ENCODE measurements at places on chromosomes 1 and 21.

GRCh38 chr1:178126261-178126660 is 32.4 kb downstream of the RASAL2 start:
- DNase-seq: no peak

DNA sequence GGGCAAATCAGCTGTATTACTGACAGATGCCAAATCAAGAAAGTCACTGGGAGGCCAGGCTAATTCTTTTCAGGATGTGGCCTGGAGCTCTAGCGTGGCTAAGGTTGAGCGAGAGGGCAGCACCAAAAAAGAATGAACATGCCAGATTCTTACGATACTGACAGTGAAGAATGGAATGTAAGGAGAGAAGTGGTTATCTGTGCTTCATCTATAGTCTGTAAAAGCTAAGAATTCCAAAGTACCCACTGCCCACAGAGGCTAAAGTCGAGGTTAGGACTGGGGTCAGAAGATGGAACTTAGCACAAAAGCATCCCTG is 32.7 kb downstream of the TFAP2E start:
- DNase-seq: no peak

- DNase-seq: no peak
Observed at GRCh38 chr21:9756677-9757076, 764.7 kb upstream of the TPTE start.

DNA sequence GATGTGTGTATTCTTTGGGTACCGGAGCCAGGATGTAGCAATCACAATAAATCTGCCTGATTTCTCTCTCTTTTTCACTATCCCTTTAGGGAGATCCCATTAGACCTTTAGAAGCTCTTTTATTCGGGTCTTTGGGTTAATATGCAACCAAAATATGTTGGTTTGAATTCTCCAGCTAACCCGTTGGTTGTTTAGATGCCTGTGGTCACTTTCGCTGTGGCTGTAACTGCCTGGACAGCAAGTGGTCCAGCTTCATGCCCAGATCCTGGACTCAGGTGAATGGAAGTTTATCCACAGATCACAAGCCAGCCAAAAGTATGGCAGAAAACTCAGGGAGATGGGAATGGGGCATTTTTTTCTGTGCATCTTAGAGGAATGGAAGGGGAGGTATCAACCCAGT is 12.3 kb downstream of the KAZN start:
- no peak for DNase-seq

DNA sequence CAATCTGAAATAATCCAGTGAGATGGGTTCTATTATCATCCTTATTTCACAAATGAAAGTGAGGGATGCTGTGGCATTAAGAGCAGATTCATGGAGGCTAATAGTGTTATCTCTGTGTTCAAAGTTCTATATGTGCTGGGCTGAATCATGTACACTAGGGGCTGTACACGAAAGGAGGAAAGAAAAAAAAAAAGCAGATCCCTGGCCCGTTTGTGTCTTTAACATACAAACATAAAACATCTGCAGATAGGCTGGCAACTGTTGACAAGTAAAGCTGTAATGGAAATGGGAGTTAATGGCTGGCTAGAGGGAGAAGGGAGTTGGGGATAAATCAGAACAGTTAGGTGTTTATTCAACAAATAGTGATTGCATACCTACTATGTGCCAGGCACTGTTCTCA is 3.1 kb downstream of the WNT2B start:
- DNase-seq: no peak

GRCh38 chr1:4127592-4128140 is 227.6 kb upstream of the C1orf174 start:
- DNase-seq: no peak

DNA sequence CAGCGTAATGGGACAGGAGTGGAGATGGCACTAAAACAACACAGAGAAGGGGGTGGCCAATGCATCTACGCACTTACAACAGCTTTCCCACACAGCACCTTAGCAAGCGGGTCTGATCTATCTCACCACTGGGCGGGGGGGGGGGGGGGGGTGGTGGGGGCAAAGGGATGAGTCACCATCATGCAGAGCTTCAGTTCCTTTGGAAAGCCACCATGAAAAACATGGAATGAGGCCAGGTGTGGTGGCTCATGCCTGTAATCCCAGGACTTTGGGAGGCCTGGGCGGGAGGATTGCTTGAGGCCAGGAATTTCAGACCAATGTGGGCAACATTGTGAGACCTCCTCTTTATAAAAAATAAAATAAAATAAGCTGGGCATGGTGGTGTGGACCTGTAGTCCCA is 47.2 kb downstream of the KLHDC7A start:
- DNase-seq: no peak

DNA sequence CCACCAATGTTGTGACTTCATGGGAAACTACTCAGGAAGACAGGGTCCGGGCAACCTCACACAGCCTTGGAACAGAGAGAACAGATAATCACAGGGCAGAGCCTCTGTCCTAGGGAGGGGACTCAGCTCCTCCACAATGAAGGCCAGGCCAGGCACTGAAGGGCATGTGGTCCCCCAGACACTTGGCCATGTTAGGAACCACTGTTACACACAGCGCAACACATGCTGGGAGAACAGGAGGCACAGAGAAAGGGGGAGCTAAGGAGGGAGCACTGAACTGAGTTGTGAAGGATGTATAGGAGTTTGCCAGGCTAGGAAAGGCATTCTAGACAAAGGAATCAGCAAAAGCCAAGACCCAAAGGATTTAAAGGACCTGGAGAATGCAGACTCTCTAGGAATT is 127.6 kb downstream of the DMRTB1 start:
- DNase-seq: no peak

- DNase-seq: no peak
Observed at GRCh38 chr1:229479660-229480399, 28.3 kb downstream of the NUP133 start.

GRCh38 chr1:154453574-154454352 is 48.3 kb upstream of the TDRD10 start:
- DNase-seq: no peak

GRCh38 chr21:43278766-43279577 is 110.2 kb downstream of the CRYAA start:
- DNase-seq: no peak

GRCh38 chr1:234954613-234955012 is 174.0 kb downstream of the TOMM20 start:
- DNase-seq: no peak

GRCh38 chr1:71157151-71157550 is 76.3 kb upstream of the ZRANB2 start:
- no peak for DNase-seq

GRCh38 chr1:104592926-104593325 is 843.2 kb downstream of the AMY1C start:
- no peak for DNase-seq

GRCh38 chr21:23522751-23523150 is 2084.5 kb downstream of the MRPL39 start:
- DNase-seq: no peak

- DNase-seq: no peak
Observed at GRCh38 chr1:46171351-46171750, 3.5 kb upstream of the TSPAN1 start.

DNA sequence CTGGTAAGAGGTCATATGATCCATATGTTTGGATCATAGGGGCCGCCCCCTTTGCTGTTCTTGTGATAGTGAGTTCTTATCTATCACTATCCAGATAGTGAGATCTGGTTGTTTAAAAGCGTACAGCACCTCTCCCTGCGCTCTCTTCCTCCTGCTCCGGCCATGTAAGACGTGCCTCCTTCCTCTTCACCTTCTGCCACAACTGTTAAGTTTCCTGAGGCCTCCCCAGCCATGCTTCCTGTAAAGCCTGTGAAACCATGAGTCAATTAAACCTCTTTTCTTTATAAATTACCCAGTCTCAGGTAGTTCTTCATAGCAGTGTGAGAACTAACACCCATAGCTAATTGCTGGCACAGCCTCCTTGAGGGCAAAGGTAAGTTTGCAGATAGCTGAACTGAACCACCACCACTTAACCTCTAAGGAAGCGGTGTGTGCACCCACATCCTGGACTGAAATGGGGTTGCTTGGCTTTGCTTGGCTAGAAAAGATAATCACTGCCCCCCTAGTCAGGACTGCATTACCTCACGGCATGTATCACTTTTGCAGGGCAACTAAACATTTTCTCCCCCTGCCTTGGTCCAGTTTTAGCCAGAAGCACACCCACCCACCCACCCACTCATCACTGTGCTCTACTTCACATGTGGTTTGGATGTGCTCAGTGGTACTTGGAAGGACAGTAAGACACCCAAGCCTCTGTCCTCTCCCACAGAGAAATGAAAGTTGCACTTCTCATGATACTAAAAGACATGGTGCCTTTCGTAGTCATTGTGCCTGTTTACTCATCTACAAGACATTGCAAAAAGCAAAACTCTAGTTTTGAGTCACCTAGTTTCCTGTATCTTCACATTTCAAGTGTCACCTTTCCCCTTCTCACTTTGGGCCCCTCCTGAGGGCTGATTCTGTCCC is 23.1 kb upstream of the PTAFR start:
- peak; percentile 19 for DNase-seq

DNA sequence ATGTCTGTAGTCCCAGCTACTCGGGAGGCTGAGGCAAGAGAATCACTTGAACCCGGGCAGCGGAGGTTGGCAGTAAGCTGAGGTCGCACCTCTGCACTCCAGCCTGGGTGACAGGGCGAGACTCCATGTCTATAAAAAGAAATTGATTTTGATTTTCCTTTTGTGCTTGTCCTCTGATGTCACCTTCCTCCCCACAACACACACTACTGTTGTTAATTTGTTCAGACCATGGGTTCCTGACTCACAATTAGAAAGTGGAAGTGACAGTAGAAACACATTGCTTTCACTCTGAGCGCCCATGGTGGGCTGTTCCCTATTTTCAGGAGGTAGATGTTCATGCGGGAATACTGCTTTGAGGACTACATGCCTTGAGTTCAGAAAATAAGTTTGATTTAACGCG is 165.5 kb upstream of the KCNJ6 start:
- DNase-seq: no peak

DNA sequence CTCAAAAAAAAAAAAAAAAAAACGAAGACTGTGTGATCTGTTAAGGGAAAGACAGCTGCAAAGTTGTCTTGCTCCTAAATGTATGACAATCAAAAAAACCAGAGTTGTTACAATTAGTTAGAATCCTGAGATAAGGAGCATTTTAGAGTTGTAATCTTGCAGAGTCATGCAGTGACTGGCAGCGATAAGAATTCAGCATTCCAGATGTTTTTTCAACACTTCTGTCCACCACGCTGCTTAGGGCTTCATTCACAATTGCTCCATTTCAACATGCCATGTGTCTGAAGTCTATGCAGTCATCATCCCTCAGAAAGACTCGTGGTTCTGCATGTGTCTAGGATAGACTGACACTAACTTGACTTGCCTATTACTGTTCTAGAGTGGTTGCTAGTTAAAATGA is 102.4 kb upstream of the BACE2 start:
- DNase-seq: no peak

GRCh38 chr1:59976194-59977074 is 49.9 kb upstream of the CYP2J2 start:
- no peak for DNase-seq

DNA sequence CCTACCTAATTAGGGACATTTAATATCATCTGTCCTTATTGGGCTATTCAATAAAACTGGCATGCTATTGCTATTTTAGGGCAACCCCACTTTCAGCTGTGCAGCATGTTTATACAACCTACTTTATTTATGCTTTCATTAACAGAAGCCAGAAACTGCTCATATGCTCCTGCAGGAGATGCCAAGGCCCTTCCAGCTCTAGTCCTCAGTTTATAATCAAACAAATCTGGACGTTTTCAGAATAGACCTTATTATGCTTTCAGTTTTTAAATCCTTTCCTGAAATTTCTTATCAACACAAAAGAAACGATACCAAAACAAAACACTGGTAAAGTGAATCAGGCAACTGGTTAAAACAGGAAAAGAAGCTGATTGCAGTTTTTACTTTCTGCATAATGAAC is 53.2 kb downstream of the PTGS2 start:
- DNase-seq: no peak

GRCh38 chr1:230979389-230979716 is 459 bp downstream of the ARV1 start:
- DNase-seq: no peak

- no peak for DNase-seq
Observed at GRCh38 chr1:184820218-184820750, 65.6 kb upstream of the EDEM3 start.

DNA sequence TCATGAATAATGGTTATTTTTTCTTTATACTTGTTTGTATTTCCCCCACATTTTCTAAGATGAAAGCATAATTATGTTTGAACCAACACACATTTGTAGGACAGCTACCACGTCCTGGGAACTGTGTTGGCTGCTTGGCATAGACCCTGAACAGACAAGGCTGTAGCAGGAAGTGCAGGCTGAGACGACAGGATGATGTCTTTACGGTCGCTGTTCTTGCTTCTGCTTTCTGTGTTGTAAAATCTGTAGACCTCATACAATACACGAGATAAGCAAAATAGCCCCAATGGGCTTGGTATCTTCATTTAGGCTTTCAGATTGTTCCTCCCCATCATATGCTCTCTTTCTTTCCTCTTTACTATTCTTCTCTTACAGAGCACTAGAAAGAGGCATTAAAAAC is 23.3 kb upstream of the OTUD3 start:
- DNase-seq: no peak

- DNase-seq: no peak
Observed at GRCh38 chr1:185681034-185681633, 53.1 kb upstream of the HMCN1 start.

- no peak for DNase-seq
Observed at GRCh38 chr1:56065729-56066128, 513.6 kb downstream of the PLPP3 start.

GRCh38 chr1:204592246-204592948 is 76.2 kb downstream of the MDM4 start:
- DNase-seq: no peak

DNA sequence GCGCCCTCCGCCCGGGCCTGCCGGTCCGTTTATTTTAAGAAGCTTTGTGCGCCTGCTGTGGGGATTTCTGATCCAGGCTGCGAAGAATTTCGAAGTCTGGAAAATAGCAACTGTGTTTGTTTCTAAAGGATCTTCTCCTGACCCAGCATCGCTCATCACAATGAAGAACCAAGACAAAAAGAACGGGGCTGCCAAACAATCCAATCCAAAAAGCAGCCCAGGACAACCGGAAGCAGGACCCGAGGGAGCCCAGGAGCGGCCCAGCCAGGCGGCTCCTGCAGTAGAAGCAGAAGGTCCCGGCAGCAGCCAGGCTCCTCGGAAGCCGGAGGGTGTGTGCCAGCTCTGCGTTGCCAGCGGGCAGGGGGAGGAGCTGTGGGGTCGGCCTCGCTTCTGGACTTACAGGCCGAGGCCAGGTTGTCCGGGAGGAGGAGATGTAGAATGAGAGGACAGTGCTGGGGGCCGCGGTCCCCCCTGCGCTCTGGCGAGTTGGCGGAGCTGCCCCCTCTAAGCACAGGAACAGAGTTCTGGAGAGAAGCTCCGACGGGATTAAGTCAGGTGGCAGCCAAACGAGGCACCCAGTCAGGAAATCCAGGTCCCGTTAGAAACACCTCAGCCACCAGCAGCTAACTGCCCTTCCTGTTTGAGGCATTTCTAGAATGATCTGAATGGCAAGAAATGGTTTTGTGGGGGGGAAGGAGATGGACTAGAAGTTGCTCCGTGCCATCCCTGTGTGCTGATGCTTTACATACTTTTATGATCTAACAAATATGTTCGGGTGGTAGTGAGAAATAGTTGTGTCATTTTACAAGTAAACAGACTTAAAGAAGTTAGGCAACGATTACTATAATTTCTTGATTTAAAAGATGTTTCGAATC is 948 bp downstream of the TXLNA start:
- DNase-seq: no peak
